ENCODE measurements at places on chromosomes 7 and 10.
A peak's percentile ranks its signal among the peaks of the same experiment; 100 is the strongest.

DNA sequence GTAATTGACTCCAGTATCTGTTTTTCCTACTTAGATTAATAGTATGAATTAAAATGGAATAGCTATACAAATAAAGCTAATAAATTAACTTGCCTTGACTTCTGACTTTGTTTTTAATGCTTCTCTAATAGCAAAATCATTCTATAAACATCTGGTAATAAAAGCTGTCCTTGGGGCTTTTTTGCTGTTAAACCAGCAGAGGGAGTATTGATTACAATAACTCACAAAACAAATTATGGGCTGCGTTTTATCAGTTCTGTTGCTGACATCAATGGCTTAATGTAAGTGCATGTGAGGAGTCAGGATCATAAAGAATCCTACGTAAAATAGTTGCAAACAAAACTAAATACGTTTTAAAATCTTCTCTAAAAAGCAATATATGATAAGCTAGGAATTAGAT lies 667.8 kb downstream of the PCDH15 start:
- no peak for DNase-seq

GRCh38 chr10:78319371-78319770 lies 285.7 kb downstream of the RPS24 start:
- no peak for DNase-seq

DNA sequence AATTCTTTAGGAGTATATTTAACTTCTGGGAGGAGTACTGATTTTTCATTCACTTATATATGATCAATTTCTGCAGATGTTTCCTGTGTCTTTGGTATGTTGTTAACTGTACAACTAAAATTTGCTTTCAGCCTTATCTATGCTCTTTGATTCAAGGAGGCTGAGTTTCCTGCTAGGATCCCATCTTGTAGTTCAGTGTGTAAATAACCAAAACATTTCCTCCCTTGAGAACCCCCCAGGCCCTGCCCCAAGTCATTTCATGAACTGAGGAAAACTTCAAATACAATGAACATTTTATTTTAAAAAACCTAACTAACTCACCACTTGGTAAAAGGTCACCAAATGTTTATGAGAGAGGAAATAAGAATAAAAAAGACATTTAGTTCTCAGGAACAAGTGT lies 55.5 kb downstream of the VWA2 start:
- DNase-seq = no peak

- DNase-seq = no peak
These were observed 7.7 kb downstream of the CASP2 start for GRCh38 chr7:143295870-143296269.

GRCh38 chr10:28963539-28964221 lies 286.4 kb downstream of the BAMBI start:
- no peak for DNase-seq

- peak; percentile 26 for DNase-seq
These were observed 9.2 kb downstream of the BNIP3 start for GRCh38 chr10:131972474-131973071.

DNA sequence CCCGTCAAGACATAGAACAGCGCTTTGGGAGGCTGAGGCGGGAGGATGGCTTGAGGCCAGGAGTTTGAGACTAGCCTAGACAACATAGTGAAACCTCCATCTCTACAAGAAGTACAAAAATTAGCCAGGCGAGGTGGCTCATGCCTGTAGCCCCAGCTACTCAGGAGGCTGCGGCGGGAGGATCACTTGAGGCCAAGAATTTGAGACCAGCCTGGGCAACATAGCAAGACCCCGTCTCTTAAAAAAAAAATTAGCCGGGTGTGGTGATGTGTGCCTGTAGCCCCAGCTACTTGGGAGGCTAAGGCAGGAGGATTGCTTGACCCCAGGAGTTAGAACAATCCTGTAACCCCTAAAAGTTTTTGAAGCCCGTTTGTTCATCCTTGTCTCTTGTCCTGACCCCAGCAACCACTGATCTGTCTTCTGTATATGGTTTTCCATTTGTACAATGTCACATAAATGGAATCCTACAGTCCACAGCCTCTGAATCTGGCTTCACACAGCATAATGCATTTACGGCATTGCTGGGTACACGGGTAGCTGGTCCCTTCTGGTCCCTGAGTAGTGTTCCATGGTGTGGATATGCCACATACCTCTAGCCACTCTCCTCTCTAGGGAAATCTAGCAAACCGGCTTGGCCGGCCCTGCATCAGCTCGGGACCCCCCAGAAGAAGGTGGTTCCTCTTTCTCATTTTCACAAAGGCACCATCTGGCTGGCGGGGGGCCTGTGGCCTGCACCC lies 8.4 kb downstream of the GTF2IRD1 start:
- no peak for DNase-seq

GRCh38 chr7:100914879-100915447 lies 19.3 kb upstream of the ACHE start:
- no peak for DNase-seq

GRCh38 chr7:102073931-102074880 lies 212.5 kb upstream of the SH2B2 start:
- no peak for DNase-seq

DNA sequence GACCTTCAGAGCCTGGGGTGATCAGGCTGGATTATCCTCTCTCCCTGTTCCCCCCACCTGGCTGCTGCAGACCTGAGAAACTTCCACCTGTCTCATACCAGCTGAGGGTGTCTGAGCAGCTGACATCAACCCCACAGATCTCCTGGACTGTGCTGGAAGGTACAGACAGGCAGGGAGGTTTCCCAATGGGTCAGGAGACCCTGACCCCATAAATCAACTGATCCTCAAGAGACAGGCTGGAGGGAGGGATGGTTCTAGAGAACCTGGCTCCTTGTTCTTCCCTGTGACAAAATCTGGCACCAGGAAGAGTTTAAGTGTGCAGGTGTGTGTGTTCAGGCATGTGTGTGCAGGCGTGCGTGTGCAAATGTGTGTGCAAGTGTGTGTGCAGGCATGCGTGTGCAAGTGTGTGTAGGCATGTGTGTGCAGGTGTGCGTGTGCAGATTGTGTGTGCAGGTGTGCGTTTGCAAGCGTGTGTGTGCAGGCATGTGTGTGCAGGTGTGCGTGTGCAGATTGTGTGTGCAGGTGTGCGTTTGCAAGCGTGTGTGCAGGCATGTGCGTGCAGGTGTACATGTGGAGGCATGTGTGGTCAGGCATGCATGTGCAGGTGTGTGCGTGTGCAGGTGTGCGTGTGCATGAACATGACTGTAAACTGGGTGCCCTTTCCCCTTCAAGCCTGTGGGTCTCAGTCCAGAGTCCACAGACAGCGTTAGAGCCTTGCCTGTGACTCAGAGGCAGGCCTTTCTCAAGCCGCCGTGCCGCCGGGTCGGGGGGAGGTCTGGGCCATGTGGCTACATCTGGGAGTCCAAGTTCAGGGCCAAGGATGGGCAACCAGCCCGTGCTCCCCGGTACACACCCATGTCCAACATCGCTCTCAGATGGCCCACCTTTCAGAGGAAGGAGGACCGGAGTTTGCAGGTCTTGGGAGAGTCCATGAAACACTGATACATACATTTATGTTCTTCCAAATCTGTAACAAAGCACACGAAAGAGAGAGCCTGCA lies 50.1 kb upstream of the ELN start:
- DNase-seq = no peak
